CD4-positive, CD25-positive, alpha-beta regulatory T cell (primary cell): ENCODE measurements at places on chromosomes 2 and 18. TPM values are rescaled to one million over a fixed set of nuclear protein-coding genes. Genes with fewer than 3 reads are reported as not detected.
A peak's percentile ranks its signal among the peaks of the same experiment; 100 is the strongest.

Gene UPP2
- not detected for total RNA-seq

Gene CTAGE1
- total RNA-seq = not detected

Gene ANKRD12
- 200 TPM for total RNA-seq

Gene SERPINB3
- not detected for total RNA-seq

Gene CAPN14
- total RNA-seq = 0.20 TPM

Gene ANKMY1
- total RNA-seq = 37.2 TPM

Gene UCN
- total RNA-seq = 2.2 TPM

Gene CHRNG
- not detected for total RNA-seq

DNA sequence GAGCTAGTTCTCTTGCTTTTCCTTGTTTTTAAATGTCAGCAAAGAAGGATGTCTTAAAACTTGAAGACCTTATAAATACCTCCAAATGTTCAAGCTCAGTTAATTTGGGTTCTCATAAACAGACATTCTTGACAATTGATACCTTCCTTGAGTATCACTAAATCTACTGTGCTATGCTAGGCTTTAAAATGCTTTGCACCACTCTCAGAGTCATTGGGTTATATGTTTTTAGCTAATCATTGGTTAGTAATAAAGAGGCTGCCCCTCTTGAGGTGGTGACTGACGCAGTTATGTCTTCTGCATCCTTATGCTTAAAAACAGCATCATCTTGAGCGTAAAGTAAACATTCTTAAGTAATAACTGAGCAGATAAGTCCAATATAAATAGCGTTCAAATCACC, 276.0 kb downstream of the AGPS start:
- no peak overlapping the region for H3K27ac ChIP-seq
- H3K27me3 ChIP-seq = peaks cover 1% of the 10 kb centered on the region
- no peaks in the 10 kb centered on the region for H3K4me1 ChIP-seq

- no peak for DNase-seq
- H3K27ac ChIP-seq = no peak overlapping the region
- no peak overlapping the region for H3K4me3 ChIP-seq
- no peaks in the 10 kb centered on the region for H3K4me1 ChIP-seq
- H3K27me3 ChIP-seq = peaks cover 2% of the 10 kb centered on the region
- H3K36me3 ChIP-seq = no peaks in the 10 kb centered on the region
These were observed 7.6 kb upstream of the NAGK start for GRCh38 chr2:71060871-71061270.

DNA sequence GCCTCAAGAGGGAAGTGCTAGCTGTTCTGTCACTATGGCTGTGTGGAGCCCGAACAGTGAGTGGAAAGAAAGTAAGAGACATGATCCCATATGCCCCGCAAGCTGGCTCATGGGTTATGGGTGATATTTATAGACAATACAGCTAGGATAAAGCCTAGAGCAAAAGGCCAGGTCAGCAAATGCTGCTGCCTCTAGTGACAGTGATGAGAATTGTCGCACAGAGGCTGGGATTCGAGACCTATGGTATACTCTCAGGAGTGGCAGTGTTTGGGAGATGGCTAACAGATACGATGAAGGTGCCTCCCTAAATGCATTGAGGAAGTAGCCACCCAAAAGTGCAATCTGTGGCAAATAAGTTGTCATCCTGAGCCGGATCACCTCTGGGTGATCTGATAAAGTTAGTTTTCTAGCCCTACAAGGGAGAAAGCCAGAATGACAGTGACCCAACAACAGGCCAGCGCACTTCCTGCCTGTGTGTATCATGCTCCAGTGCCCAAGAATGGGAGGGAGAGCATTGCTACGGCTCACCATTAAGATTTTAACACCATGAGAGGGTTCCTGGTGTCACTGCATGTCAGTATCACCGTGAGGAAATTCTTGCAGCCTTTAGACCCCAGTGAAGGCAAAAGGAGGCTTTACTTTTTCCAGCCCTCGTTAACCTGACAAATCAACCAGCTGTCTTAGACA, 92.2 kb upstream of the TGFA start:
- H3K27ac ChIP-seq = no peak overlapping the region
- DNase-seq = no peak
- H3K4me3 ChIP-seq = no peak overlapping the region
- no peaks in the 10 kb centered on the region for H3K27me3 ChIP-seq
- H3K36me3 ChIP-seq = no peaks in the 10 kb centered on the region
- H3K4me1 ChIP-seq = no peaks in the 10 kb centered on the region

- H3K4me1 ChIP-seq = peaks cover 64% of the 10 kb centered on the region
- DNase-seq = peak; percentile 64
- no peaks in the 10 kb centered on the region for H3K36me3 ChIP-seq
- peak overlapping the region; percentile 73 for H3K4me3 ChIP-seq
- H3K27ac ChIP-seq = peak overlapping the region; percentile 68
These were observed 89.2 kb downstream of the DOCK10 start for GRCh38 chr2:224952936-224953657.

DNA sequence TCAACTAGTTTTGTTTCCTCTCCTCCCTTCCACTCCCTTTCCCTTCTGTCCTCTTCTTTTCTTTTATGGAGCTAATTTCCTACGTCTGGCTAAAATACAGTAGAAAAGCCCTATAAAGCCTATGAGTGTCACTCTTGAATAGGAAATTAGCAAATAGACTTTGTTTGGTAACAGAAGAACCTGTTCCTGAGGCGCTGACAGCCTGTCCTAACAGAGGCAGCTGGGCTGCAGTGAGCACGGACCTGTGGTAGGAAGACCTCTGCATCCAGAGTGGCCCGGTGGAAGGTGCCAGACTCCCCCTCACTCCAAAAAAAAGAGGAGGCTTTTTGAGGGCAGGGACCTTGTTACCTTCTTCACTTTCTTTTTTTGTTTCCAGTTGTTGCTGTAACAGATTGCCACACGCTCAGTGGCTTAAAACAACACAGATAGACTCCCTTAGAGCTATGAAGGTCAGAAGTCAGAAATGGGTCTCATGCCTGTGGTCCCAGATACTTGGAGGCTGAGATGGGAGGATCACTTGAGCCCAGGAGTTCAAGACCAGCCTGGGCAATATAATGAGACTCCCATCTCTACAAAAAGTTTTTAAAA, 81.2 kb upstream of the TXNDC2 start:
- no peaks in the 10 kb centered on the region for H3K27me3 ChIP-seq
- no peaks in the 10 kb centered on the region for H3K4me1 ChIP-seq
- no peak overlapping the region for H3K27ac ChIP-seq
- no peak for DNase-seq

- H3K27me3 ChIP-seq = no peaks in the 10 kb centered on the region
- no peak for DNase-seq
- no peak overlapping the region for H3K4me3 ChIP-seq
- H3K36me3 ChIP-seq = peaks cover 82% of the 10 kb centered on the region
- no peaks in the 10 kb centered on the region for H3K4me1 ChIP-seq
- no peak overlapping the region for H3K27ac ChIP-seq
These were observed 16.6 kb downstream of the LAPTM4A start for GRCh38 chr2:20034821-20035220.

- no peak for DNase-seq
- H3K4me3 ChIP-seq = no peak overlapping the region
- H3K27me3 ChIP-seq = peaks cover 4% of the 10 kb centered on the region
- no peak overlapping the region for H3K27ac ChIP-seq
- no peaks in the 10 kb centered on the region for H3K4me1 ChIP-seq
- no peaks in the 10 kb centered on the region for H3K36me3 ChIP-seq
These were observed 32.0 kb downstream of the RAB31 start for GRCh38 chr18:9740071-9740470.

DNA sequence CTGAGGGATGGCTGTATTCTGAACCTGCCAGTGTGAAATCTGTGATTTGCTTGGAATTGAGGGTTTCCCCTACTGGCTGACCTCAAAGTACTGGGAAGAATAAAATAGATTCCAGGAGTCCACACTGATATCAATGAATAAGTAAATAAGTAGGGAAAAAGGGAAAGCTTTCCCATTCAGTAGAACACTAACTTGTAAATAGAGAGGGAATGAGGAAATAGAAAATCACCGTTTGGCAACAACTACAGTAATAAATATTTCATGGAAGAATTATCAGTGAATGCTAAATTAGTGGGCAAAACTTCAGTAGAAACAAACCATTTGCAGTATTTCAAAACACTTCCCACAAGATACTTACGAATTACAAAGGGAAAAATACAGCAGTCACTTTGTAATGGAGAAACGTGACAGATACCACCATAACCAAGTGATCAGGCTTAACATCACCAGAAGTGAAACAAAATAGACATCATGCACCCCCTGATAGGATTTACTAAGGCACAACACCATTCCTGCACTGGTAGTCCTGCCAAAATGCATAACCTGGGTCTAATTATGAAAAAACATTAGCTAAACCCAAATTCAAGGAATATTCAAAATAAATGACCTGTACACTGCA, 88.5 kb downstream of the ICA1L start:
- peaks cover 8% of the 10 kb centered on the region for H3K36me3 ChIP-seq
- no peaks in the 10 kb centered on the region for H3K27me3 ChIP-seq
- no peak overlapping the region for H3K27ac ChIP-seq

DNA sequence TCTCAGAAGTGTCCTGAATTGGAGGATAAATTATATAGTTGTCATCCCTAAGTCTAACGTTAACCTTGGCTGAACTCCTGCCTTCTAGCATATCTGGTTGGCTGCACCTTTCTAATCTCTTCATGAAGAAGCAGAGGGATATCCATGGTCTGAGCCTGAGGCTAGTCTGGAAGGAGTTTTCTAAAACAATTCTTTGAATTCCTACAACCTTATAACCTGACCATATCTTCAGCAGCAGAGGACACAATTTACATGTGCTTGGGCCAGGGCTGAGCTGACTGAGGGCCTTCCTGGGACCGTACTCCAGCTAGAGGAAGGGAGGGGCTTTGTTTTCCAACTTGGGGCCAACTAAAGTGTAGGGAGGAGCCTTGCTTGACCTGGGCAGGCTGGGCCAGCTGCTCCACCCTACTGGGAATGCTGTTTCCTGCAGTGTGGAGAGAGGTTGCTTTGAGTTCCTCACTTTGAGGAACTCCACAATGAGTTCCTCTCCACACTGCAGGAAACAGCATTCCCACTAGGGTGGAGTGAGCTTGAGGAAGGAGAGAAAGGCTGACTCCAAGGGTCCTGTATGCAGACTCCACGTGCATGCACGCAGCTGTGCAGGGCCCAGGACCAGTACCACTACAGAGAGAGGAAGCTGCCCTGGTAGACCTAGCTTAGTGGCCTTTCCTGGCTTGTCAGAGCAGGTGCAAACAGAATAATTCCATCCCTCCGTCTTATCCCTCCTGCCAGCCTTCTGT, 19.6 kb downstream of the CEP68 start:
- no peak overlapping the region for H3K4me3 ChIP-seq
- H3K4me1 ChIP-seq = no peaks in the 10 kb centered on the region
- DNase-seq = no peak
- H3K27ac ChIP-seq = no peak overlapping the region
- peaks cover 84% of the 10 kb centered on the region for H3K36me3 ChIP-seq

- H3K27me3 ChIP-seq = no peaks in the 10 kb centered on the region
- H3K4me1 ChIP-seq = peaks cover 21% of the 10 kb centered on the region
- H3K27ac ChIP-seq = no peak overlapping the region
- DNase-seq = no peak
These were observed 1.7 kb upstream of the LCLAT1 start for GRCh38 chr2:30445266-30445821.

- H3K4me3 ChIP-seq = no peak overlapping the region
- no peak overlapping the region for H3K27ac ChIP-seq
- H3K27me3 ChIP-seq = no peaks in the 10 kb centered on the region
- no peaks in the 10 kb centered on the region for H3K4me1 ChIP-seq
- no peaks in the 10 kb centered on the region for H3K36me3 ChIP-seq
- DNase-seq = no peak
These were observed 753.7 kb downstream of the DSC3 start for GRCh38 chr18:30288662-30289414.

- H3K27ac ChIP-seq = peak overlapping the region; percentile 11
- H3K4me3 ChIP-seq = no peak overlapping the region
- peak; percentile 52 for DNase-seq
- peaks cover 6% of the 10 kb centered on the region for H3K27me3 ChIP-seq
- no peaks in the 10 kb centered on the region for H3K36me3 ChIP-seq
- peaks cover 28% of the 10 kb centered on the region for H3K4me1 ChIP-seq
These were observed 1.0 kb upstream of the LDLRAD4 start for GRCh38 chr18:13217466-13217961.

DNA sequence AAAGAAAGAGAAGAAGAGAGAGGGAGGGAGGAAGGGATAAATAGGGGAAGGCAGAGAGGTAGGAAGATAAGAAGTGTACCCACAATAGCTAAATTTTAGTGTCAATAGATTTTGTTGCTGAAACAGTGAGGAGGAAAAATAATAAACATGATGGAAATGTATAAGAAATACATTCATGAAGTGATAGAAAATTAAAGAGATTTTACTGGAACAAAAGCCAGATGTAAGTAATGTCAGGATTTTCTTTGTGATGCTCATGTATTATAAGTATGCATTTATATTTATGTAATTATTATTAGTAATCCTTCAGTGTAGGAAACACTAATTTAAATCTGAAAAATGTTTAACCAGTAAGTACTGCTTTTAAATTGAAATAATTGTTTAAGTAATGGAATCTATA, 1125.2 kb upstream of the FANCL start:
- no peak overlapping the region for H3K4me3 ChIP-seq
- no peak for DNase-seq
- no peaks in the 10 kb centered on the region for H3K36me3 ChIP-seq
- H3K4me1 ChIP-seq = no peaks in the 10 kb centered on the region
- H3K27ac ChIP-seq = no peak overlapping the region

DNA sequence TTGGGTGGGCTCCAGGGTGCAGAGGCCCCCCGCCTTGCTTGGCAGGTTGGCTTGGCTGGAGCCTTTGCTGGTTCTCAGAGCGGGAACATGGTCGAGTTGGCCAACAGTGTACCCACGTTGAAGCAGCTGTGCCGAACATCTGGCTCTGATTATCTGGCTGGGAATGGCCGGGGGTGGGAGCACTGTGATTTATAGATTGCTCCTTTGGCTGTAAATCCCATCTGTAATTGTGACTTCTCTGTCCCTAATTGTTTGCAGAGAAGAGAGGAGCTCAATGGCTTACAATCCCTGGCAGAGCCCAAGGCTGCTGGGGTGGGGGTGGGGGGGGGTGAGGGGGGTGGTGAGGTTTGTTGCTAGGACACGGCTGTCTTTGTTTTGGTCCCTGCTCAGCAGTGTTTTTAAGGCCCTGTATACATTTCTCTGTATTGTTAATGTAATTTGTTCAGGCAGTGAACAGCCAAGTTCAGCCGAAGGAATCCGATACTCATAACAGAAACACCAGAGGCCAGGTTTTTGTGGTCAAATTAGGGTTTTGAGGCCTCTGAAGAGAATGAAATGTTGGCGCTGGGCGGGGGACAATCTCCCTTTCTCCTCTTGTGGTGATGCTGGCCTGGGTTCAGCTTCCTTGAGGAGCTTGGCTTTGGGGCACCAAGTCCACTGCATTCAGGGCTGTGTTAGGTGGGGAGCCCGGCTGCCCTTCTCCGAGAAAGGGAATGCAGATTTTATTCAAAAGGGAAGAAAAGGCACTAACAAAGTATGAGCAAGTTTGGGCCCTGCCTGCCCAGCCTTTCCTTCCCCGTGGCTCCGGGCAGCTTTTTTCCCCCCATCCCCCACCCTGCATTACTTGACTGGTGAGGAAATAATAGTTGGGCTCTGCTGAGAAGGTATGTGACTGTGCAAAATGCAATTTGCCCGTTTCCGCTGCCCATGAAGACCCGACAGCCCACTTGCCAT, 82.5 kb downstream of the TCF7L1 start:
- H3K27ac ChIP-seq = no peak overlapping the region
- H3K4me1 ChIP-seq = no peaks in the 10 kb centered on the region
- peaks cover 23% of the 10 kb centered on the region for H3K27me3 ChIP-seq

- no peaks in the 10 kb centered on the region for H3K4me1 ChIP-seq
- no peak overlapping the region for H3K27ac ChIP-seq
- H3K4me3 ChIP-seq = no peak overlapping the region
- H3K27me3 ChIP-seq = no peaks in the 10 kb centered on the region
- peaks cover 24% of the 10 kb centered on the region for H3K36me3 ChIP-seq
- DNase-seq = no peak
These were observed 18.8 kb downstream of the ENOSF1 start for GRCh38 chr18:693466-694187.
